ENCODE measurements at places on chromosomes 5 and 9.

GRCh38 chr9:90838098-90838497, 36.5 kb downstream of the SYK start:
- DNase-seq: no peak

GRCh38 chr5:179153921-179154345, 93.8 kb downstream of the ZNF354C start:
- no peak for DNase-seq

GRCh38 chr5:124662181-124662781, 84.2 kb downstream of the ZNF608 start:
- DNase-seq: no peak

GRCh38 chr9:137646341-137646740, 27.5 kb downstream of the EHMT1 start:
- no peak for DNase-seq

DNA sequence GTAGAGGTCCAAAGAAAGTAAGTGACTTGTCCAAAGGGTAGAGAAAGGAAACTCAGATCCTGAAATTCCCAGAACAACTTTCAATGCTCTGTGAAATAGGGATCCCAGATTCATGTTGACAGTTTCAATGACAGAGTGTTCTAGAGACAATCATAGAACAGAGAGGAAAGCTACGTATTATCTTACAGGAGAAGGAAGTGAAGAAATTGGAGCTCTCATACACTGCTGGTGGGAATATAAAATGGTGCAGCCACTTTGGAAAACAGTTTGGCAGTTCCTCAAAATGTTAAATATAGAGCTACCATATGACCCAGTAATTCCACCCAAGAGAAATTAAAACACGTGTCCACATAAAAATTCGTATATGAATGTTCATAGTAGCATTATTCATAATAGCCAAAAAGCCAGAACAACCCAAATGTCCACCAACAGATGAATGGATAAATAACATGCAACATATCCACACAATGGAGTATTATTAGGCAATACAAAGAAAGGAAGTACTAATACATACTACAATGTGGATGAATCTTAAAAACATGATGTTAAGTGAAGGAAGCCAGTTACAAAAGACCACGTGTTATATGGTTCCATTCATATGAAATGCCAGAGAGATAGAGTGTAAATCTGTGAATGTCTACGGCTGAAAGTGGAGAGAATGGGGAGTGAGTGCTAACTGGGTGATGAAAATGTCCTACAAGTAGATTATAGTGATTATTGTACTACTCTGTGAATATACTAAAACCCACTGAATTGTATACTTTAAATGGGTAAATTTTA, 197.1 kb downstream of the NTRK2 start:
- no peak for DNase-seq

DNA sequence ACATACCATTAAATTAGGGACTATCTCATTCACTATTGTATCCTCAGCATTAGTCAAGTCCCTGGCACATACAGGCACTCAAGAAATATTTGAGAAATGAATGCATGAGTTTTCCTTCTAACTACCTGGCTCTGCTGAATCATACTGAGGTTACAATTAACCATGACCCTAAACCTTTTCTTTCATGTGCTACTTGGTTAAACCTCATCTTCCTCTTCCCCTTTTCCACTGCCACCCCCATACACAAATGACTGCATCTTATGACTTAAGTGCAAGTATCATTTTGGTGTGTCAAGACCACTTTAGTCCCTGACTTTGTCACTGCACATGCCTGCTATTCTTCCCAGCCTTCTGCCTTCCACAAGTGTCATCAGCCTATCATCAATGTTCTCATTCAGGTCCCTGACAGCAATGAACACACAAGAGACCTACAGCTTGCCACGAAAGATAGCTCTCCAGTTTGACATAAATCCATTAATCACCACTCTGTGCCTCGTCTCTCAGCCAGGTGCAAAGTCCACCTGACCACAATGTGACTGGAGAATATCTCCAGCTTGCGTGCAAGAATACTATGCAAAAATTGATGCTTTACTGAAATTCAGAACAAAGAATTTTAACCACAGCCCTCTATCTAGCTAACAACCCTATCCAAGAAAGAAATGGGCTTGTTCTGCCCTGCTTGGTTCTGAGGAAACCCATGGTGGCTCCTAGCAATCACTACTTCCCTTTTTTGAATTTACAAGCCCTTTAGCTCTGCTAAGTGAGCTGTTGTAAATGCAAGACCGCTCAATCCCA, 74.5 kb downstream of the MAPKAP1 start:
- no peak for DNase-seq

Measured in hypothalamus (tissue), 51 donors.